NK-92 treated with Interleukin-12 subunit alpha and Interleukin-12 subunit beta, amount 100 ng/mL, for 24 hours (cell line): ENCODE measurements at places on chromosomes 5 and 9.

GRCh38 chr9:36036780-36037548, at the start of gene RECK:
RECK (plus strand) TSS chr9:36036913; CDS start chr9:36036999, 86 bp downstream.
- peak; percentile 60 for DNase-seq

DNA sequence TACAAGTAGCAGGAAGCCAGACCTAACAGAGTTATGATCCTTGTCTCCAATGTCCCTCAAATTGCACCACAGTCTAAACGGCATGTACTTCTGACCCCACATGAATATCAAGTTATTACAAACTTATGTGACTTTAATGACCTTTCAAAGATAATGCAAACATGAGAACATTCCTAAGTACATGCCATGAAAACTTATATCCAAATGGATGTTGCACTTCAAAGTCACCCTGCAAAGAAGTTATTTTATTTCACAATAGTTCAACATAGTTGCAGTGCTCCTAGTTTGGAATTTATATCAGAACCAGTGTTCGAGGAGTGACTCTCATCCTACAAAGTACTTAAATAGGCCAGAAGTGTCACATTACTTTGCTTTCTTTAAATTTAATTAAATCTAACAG, 41.2 kb upstream of the ITGA1 start:
- DNase-seq = no peak

- no peak for DNase-seq
These were observed 10.9 kb downstream of the FYB1 start for GRCh38 chr5:39208471-39208870.

GRCh38 chr9:126413391-126414068, 86.9 kb downstream of the MVB12B start:
- no peak for DNase-seq

DNA sequence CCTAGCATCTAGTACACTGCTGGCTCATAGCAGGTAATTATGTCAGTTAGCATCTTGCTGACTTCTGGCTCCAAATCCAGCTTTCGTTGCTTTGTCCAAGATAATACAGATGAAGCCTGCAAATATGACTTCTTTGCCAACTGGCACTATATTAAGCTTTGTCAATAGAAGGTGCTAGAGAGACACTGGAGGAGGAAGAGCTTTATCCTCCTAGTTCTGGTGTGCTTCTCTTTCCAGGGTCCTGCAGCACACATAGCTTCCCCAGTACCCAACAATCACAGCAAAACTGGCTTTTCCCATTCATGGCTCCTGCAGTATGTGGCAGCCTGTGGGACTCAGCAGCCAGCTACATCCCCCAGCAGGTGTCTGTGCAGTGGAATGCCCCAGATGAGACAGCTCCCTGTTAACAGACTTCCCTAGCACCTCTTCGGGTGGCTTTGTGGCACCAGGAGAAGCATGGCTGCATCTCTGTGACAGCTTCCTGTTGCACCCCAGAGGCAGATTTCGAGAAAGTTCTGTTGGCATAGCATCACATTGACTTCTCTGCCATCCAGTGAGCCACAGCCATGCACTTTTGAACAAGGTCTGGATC, 147.8 kb downstream of the OXCT1 start:
- no peak for DNase-seq

- no peak for DNase-seq
These were observed 4.9 kb upstream of the F2R start for GRCh38 chr5:76710991-76711390.

GRCh38 chr5:65190328-65191053, 291.2 kb downstream of the ADAMTS6 start:
- DNase-seq = no peak

DNA sequence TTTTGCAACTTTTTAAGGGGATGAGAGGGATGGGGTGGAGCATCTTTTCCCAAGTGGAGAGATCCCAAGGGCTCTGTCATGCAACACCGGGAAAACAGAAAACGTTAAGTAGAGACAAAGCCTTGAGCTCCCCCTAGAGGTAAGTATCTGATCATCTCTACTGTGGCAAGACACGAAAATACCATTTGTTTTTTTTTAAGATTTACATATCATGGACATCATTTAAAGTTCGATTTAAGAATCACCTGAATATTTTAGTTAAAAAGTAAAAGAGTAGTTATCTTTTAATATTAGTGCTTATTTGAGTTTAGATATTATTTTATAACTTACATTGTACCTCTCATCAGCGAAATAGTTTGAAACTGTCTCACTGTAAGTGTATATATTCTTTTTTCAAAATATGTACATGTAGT, 200.4 kb downstream of the LRRC70 start:
- DNase-seq = no peak

DNA sequence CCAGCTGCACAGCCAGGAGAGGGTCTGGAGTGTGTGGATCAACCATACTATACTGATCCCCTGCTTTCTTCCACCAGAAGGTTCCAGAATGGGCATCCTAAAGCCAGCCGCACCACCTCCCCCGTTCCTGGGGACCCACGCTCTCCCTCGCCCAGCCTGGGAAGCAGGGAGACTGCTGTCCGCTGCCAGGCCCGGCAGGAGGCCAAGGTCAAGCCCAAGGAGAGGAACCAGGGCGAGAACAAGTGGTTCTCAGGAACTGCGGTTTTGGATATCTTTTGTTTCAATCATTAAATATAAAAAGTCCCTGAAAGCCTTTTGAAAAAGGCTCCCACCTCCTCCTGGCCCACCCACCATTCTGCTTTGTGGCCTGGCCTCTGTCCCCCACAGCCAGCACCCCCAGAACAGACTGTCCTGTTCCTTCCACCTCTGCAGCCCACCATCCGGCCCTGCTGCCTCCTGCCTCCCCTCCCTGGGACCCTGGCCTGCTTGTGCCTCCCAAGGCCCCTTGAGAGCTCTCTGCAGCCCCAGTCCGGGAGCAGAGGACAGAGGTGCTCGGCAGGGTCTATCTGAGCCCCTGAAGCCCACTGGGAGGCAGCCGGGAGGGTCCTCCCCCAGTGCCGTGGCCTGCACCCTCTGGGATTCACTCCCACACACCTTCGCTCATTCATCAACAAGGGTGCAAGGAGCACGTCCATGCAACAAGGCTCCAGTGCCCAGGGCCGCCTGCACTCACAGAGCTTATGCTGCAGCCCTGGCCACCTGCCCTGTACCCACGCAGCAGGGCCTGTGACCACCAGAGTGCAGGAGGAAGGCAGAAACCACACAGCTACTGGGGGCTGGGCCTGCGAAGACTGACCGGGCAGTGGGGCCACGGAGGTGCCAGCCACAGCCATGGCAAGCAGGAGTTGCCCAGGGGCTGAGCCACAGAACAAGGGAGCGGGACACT, 614 bp upstream of the LCN6 start:
- DNase-seq = no peak

GRCh38 chr5:978054-978453, 30.5 kb upstream of the NKD2 start:
- DNase-seq = no peak

DNA sequence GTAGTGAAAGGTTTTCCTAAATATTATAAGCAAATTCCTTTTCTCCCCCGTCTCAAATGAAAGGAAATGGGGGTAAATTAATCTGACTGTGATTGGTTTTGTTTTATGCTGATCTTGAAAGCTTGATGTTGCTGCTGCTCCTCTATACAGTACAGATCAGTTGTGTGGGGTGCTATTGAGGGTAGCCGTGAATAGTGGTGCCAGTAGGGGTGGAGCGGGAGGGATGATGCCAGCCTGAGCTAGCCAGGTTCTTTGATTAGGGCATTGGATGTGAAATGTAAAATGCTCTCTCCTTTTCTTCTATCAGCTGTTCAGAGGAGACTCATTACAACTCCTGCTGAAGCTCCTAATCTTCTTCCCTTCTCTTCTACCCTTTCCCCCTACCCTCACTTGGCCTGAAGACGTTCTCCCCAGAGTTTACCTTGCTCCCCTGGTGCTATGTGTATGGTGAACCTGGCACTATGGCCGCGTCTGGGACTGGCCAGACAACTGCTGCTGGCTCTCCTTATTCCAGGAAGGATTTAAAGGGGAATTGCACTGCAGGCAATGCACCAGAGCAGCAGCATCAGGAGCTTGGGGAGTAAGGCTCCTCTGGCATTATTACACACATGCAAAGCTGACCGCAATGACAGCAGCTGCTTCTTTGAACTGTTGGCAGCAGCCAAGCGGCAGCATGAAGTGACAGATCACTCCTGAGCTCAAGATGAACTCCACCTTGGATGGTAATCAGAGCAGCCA, 566 bp downstream of the GPR21 start:
- no peak for DNase-seq

- DNase-seq = no peak
These were observed 19.9 kb downstream of the C9orf152 start for GRCh38 chr9:110188101-110188500.

- no peak for DNase-seq
These were observed 288.9 kb downstream of the RAB3C start for GRCh38 chr5:58871648-58872242.

DNA sequence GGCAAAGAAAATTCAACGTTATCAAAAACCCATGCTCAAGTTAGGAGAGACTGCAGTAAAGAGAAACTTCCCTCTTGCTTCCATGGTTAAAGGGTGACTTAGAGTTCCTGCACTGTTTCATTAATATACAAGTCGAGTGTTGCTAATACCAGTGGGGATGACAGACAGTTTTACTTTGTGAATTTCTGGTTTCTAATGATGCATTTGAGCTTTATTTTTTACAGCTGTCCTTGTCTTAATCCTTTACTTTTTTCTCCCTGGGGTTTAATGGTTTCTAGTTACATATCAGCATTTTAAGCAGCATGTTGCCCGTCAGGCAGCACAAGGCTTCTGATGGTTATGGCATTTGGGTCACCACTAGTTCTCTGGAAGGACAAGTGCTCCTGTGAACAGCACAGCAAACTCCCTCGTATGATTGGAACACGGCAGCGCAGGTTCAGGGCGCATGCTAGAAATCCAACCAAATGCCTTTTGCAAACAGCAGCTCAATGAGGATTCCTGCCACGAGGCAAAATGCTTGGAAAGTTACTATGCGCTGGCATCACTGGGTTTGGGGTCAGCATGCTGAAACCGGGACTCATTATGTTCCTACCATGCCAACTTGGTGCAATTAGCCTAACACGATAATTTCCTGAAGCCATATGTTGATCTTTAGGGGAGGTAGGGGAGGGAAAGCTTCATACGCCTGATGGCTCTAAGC, 463.8 kb downstream of the BNC2 start:
- DNase-seq = no peak

GRCh38 chr9:130461218-130461630, 16.5 kb downstream of the ASS1 start:
- peak; percentile 18 for DNase-seq

DNA sequence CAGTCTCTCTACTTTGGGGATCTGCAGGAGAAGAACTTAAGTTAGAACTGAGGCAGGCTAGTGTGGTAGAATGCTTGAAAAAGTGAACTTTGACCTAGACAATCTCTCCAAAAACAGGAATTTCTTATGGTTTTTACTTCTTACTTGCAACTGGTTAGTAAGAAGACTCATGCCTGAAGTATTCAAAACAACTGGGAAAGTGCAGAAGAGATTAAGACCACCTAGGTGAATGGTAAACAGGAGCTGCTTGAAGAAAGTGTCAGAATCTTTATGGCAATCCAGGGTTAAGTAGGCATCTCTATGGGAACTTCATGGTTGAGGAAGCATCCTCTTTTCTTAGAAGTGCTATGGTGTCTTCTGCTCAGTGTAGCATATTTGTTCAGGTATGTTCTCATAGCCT, 428.6 kb upstream of the TLE4 start:
- DNase-seq = no peak

GRCh38 chr5:45779874-45780671, 83.9 kb upstream of the HCN1 start:
- no peak for DNase-seq

GRCh38 chr9:129900263-129901027, 65.2 kb downstream of the USP20 start:
- DNase-seq = no peak

- no peak for DNase-seq
These were observed 330.3 kb downstream of the TRIM36 start for GRCh38 chr5:114839360-114839759.

GRCh38 chr5:55429613-55430253, 105.0 kb downstream of the PLPP1 start:
- DNase-seq = no peak

DNA sequence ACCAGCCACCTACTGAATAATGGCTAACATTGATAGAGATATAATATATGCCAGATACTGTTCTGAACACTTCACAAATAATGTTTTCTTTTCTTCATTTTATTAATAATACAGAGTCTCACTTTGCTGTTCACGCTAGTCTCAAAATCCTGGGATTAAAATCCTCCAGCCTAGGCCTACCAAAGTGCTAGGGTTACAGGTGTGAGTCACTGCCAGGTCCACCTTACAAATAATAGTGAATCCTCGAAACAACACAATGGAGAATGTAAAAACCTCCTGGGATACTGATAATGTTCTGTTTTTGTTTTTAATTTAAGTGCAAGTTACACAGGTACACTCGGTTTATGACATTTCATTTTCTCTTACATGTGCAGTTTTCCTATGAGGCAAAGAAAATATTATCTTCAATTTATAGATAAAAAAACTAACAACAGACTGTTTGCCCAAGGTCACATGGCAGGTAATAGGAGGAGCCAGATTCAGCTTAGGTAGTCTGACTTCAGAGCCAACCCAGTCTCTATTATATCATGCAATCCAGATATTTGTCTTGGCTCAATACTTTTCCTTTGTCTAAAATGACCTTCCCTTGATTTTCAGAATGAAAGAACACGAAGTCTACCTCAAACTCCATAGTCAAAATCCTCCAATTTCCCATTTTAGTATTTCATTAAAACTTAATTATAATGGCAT, 7.8 kb downstream of the ZFR start:
- DNase-seq = no peak
